ENCODE measurements at places on chromosomes 12 and 14.

DNA sequence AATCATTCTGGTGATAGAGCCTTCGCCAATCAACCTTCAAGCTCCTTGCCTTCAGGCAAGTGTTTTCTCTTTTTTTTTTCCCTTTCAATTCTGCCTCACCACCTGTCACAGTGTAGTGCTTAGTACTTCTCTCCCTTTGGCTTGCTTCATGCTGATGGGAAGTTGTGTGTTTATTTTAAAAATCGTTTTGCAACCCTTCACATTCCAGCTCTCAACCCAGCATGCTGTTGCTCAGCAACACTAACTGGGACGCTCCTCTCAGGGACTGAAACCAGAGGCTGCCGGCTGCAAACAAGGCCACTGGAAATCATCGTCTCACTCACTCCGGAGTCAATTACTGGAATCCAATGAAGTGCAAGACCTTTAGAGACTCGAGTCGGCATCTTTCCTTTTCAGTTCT, 342.7 kb downstream of the PRKD1 start:
- DNase-seq = peak; percentile 71

GRCh38 chr14:76432827-76433752, 57.2 kb downstream of the ESRRB start:
- no peak for DNase-seq

DNA sequence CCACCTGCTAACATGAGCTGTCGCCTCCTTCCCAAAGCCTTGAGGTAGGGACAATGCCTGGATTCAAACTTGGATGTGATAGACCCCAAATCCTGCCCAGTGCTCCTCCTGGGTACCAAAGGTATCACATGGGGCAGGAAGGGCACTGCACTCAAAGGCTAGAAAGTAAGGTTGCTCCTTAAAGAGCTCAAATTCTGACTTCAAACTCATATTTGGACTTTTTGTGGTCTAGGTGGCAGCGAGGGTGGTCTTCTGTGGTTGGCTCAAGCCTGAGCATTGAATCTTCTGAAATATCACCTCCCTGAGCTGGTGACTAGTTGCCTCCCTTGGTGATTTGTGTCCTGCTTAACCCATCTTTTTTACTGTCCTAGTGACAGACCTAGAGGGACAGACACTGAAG, 8.3 kb upstream of the RNASE4 start:
- no peak for DNase-seq

- no peak for DNase-seq
Measured at GRCh38 chr14:105471297-105471821, 3.3 kb upstream of the CRIP2 start.

GRCh38 chr14:75064205-75064567, 362 bp upstream of the ACYP1 start:
- DNase-seq = no peak

DNA sequence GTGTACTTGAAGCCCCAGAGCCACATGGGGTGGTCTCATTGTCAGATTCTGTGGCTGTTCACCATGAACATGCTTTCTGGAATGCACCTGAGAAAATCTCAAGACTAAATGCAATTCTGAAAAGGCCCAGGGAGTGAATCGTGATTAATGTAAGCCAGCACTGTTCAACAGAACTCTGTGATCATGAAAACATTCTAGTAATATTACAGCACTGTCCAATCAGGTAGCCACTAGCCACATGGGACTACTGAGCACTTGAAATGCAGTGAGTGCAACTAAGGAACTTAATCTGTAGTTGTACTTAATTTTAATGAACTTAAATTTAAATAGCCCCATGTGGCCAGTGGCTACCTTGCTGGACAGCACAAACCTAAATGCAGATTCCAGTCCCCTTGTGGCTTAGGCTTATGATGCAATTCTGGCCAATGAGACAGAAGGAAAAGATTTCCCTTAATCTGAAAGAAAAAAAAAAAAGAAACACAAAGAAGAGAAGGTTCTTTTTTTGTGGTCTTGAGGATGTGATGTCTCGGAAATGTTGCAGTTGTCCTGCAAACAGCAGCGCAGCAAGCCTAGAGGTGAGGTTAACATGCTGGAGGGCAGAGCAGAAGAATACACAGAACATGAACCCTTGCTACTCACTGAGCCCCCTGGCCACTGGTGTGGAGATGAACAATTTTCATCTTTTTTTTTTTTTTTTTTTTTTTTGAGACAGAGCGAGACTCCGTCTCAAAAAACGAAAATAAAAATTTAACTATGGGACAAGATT, 48.2 kb downstream of the SPPL3 start:
- no peak for DNase-seq

DNA sequence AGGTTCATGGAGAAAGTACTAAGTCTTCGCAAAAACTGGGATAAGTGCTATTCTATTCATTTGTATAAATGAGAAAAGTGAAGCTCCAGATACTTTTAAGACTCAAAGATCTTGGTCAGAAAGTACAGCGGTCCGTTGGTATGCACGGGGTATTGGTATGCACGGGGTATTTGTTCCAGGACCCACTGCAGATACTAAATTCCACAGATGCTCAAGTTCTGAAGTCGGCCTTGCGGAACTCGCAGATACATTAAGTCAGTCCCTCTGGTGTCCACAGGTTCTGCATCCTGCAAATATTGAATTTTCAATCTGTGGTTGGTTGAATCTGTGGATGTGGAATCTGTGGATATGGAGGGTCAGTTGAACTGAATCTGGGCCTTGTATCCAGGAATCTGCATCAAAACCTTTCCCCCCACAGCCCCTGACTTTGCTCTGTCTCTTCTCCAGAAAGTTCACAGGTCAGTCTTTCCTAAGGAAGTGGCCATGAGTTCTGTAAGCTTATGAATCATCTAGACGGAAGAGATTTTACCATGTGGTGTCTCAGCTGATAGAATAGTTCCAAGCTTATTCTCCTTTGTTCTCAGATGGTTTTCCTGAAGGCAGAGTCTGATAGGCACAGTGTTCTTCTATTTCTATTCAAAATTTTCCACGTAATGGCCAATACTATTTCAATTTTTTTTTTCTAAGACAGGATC, 274.7 kb downstream of the NEDD1 start:
- DNase-seq = no peak

DNA sequence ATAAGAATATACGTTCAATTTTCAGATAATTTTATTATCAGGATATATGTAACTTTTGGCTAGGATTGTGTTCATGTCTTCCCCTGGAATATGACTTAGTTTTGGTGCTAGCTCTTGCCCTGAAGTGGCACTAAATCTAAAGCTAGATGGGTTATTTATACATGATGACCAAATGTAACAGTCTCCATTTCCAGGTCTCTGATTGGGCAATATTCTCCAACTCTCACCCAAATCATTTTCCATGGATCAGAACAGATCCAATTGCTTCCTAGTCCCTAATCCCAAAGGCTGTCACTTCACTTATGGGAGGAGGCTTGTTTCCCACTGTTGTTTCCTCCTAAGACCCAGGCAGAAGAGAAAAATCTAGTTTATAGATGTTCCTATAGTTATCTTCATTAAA, 274.6 kb upstream of the SLC16A7 start:
- no peak for DNase-seq

Data from femur (tissue), 1 donor.